ENCODE measurements at places on chromosomes 4 and X.
A peak's percentile ranks its signal among the peaks of the same experiment; 100 is the strongest.

DNA sequence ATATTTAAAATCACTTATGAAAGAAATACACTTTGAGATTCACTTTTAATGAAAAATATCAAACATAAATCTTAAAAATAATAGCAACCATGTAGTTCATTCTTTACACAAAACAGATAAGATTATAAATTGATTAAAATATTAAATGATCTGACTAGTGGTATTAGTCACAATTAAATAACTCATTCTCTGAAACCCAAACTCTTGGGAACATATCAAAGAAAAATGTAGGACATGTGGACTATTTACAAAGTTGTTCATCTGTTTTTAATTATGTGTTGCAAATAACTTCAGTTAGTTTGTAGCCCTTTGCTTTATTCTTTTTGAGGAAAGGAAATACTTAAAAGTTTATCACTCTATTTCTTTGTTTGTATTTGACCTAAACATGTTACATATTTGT, 9.5 kb upstream of the GUCY1A1 start:
- no peak for DNase-seq

DNA sequence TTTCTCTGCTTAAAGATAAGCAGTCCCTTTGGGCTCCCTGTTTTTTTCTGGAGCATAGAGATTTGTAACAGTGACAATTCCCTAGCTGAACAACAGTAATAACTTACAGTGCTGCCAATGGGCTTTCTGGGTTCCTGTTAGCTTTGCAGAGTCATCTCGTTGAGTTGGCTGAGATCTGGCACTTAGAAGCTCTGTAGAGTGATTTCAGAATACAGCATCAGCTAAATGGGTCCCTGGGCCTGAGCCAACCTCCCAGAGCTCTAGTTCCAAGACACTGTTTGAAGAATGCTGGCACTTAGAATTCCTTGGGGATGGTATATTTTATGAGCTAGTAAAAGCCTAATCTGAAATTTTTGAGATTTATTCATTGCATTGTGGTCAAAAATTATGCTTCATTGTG, 43.5 kb upstream of the SERTM2 start:
- peak; percentile 73 for DNase-seq

DNA sequence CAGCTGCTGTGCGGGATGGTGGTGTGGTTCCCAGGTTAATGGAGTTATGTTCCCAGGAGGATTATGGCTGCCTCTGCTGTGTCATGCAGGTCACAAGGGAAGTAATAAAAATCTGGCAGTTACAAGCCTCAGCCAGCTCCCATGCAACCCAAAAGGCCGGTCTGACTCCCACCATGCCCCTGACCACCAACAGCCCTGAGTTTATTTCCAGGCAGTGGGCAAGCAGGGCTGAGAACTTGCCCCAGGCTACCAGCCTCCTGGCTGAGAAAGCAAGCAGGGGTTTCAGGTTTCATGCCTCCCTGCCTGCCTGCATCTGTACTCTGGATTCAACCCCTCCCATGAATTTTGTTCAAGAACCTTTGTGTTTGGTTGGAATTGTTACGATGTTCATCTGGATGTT, 732.7 kb upstream of the POU3F4 start:
- DNase-seq: no peak

- DNase-seq: no peak
Measured at GRCh38 chrX:47644557-47645091, 5.7 kb downstream of the ELK1 start.

- no peak for DNase-seq
Measured at GRCh38 chr4:100809506-100809905, 291.7 kb upstream of the EMCN start.

GRCh38 chr4:7964459-7964858, 24.8 kb upstream of the AFAP1 start:
- no peak for DNase-seq

GRCh38 chrX:153864561-153865320, 21.2 kb downstream of the L1CAM start:
- no peak for DNase-seq

GRCh38 chr4:79689740-79690139, 281.7 kb upstream of the GK2 start:
- no peak for DNase-seq

All from Right ventricle myocardium superior (tissue), 1 donor.